Right ventricle myocardium superior (tissue), 1 donor: ENCODE measurements at places on chromosomes 3 and 15.

GRCh38 chr3:94176988-94177745, 114.3 kb downstream of the NSUN3 start:
- no peak for DNase-seq

DNA sequence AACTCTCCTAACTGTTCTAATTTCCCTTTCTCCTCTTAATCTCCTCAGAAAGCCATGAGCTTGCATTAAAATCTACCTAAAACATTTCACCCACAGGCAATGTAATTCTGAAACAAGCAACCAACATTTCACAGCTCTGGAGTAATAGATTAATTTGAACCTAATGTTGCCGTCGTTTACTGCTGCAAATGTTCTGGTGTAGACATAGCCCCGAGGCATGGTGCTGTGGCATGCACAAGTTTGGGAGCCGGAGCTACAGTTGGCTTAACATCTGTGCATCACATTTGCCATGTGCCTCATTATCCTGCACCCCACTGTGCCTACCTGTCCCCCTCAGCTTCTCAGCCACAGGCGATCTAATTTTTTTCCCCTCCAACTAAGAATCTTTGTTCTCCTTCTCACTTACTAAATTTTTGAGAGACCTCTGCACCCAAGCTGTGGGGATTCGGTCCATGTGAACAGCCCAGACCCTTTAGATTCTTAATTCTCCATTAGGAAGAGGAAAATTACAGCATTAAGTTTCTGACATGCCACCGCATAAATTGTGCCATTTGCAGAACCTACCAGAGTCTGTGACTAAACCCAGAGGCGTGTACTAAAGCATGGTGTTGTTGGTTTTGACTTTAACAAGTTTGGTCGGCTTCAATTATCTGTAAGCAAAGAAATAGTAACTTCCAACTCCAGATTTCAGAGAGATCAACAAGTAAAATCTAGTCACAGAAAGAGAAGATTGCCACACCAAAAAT, 419.2 kb downstream of the MECOM start:
- no peak for DNase-seq

DNA sequence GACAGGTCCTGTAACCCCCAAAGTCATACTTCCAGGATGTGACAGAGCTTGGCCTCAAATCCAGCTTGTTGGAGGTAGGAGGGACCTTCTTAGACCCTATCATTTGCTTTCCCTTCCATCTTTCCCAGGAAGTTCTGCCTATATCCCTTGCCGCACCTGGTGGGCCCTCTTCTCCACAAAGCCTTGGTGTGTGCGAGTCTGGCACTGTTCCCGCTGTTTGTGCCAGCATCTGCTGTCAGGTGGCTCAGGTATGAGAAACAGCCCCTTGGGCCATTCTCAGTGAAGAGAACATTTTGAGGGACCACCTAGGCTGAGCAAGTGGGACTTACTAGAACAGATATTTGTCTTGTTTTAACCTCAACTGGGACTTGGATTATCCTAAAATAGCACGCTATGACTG, 1.3 kb downstream of the IL17RE start:
- DNase-seq: no peak

- DNase-seq: no peak
These were observed 153.5 kb downstream of the DNAJB8 start for GRCh38 chr3:128313071-128313725.

DNA sequence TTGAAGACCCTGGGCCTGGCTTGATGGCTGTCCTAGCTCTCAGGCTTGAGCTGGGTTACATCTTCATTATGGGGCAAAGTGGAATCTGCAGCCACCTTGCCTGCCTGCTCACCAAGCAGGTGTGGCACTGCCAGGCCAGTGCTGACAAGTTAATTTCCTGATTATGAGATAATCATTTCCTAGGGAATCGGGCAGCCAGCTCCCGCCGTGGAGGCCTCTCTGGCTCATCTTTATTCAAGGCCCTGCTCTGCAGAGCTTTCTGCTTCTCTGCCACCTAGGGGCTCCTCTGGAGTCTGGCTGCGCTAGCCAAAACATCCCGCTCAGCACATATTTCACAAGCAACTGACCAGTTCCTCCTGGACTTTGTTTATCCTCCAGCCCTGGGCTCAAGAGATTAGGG, 9.9 kb downstream of the LOXL1 start:
- peak; percentile 43 for DNase-seq

DNA sequence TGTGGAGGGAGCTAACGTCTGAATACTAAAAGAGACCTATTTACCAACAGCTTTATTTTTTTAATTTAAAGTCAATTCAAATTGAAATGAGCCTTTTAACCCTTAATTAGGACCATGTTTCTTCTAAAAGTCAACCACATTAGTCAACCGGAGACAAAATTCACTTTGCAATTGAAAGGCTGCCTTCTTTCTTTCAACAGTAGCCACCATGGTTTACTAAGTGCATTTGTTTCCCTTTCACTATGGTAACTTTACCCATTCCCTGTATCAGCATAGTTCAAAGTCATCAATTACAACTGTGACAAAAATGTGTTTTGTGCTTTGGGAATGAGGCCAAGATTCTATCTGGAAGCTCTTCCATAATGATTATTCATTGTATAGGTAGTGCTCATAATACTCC, 225.4 kb downstream of the EPHA3 start:
- DNase-seq: no peak

GRCh38 chr15:31396881-31397560, 70.4 kb downstream of the KLF13 start:
- peak; percentile 97 for DNase-seq

DNA sequence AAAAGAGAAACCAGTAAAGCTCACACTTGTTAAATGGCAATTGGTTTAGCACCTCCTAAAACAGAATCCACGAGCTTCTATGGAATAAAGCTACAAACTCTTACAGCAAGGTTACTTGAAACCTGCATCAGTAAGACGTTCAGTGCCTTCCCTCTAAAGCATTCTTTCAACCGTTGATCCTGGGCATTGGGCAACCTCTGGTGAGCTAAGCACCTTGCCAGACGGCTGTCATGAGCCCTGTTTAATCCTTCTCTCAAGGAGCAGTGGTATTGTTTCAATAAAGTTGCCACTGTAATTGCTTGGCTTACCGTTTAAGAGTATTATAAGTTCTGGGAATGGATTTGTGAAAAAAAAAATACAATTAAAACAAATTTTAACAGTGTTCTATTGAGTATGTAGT, 75.0 kb downstream of the COL8A1 start:
- no peak for DNase-seq

GRCh38 chr15:94305133-94305532, 73.8 kb downstream of the MCTP2 start:
- DNase-seq: no peak

- DNase-seq: peak; percentile 80
These were observed 68.6 kb downstream of the FILIP1L start for GRCh38 chr3:100045696-100046095.

- DNase-seq: no peak
These were observed 15.6 kb downstream of the CLEC3B start for GRCh38 chr3:45041666-45042065.

GRCh38 chr3:152505926-152506325, 237.2 kb downstream of the MBNL1 start:
- DNase-seq: no peak

DNA sequence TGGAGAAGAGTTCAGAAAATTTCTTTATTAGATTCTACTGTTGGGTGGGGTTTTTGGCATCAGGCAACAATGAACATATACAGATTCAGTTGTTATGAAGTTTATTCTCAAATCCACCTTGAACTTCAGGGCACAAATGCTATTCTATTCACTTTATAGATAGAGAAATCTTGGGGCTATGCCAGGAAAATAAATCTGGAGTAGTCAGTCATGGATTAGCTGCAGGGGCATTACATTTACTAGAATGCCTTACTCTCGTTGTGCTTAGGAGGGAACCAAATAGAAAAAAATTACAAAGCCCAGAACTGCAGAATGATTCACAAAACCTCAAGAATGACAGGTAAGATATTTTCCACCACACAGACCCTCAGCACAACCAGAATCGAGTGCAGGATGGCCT, 216.7 kb downstream of the CDIN1 start:
- DNase-seq: no peak

- no peak for DNase-seq
These were observed 300.0 kb downstream of the IGSF11 start for GRCh38 chr3:118734664-118735063.

GRCh38 chr3:10380906-10381305, 60.0 kb upstream of the SEC13 start:
- no peak for DNase-seq

GRCh38 chr3:43169987-43170386, 64.1 kb upstream of the POMGNT2 start:
- no peak for DNase-seq

DNA sequence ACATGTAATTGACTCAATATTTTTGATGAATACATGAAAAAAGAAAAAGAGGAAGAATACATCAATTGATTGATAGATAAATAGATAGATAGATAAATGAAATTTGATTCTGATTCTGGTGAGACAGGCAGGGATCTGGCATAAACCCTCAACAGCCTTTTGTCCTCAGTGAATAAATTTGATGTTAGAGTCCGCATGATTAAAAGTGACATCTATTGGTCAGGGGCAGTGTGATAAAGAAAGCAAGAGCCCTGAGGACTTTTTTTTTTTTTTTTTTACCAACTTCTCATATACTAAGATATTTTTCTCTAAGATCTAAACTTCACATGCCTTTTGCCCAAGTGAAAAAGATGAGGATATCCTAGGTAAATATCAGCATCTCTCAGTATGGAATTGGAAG, 216.4 kb downstream of the LRRC3B start:
- DNase-seq: no peak

GRCh38 chr3:67535006-67535405, 119.4 kb downstream of the SUCLG2 start:
- no peak for DNase-seq

DNA sequence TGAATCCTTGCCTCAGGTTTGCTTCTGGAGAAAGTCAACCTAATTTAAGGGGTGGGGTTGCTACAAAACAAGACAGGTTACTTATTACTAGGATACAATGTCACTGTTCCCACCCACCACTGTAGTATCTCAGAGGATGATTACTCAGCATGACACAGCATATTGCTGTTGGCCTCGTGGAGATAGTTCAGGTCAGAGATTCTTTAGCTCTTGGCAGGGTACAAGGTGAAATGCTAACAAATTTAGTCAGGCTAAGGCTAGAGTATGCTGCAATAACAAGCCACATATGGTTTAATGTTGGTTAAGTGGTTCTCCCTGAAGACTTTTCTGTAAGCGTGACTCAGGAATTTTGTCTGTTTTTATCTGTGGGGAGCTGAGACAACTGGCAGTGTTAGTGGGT, 161.8 kb downstream of the EDEM1 start:
- DNase-seq: no peak

DNA sequence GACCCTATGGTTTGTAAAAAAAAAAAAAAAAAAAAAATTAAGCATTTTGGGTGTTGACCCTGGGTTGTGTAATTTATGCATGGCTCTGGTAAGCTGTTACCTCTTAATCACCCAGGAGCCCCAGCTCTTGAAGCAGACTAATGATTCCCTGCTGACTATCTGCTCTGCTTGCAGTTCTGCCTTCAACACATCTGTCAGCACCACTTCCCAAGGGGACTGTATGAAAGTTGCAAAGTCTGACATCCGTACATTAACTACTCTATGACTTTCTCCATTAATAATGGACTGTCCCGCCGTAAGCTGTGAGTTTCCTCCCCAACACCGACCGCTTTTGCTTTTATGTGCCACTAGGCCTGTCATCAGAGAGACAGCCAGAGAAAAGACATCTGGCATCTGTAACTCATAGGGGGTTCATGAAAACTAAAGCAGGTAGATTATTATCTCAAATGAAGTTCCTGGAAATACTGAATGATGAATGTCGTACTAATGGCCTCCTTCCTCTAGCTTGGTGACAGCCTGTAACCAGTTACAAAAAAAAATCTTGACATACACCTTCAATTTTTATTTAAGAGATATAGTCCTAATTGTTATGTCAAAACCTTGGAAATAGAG, 271.5 kb downstream of the IL5RA start:
- DNase-seq: no peak

- DNase-seq: no peak
These were observed 12.3 kb upstream of the SPATA12 start for GRCh38 chr3:57048052-57048671.
